ENCODE measurements at places on chromosomes 2 and 18. TPM values are rescaled to one million over a fixed set of nuclear protein-coding genes. Genes with fewer than 3 reads are reported as not detected.

GRCh38 chr2:99694331-99694730, 204.5 kb upstream of the REV1 start:
- DNase-seq: no peak

DNA sequence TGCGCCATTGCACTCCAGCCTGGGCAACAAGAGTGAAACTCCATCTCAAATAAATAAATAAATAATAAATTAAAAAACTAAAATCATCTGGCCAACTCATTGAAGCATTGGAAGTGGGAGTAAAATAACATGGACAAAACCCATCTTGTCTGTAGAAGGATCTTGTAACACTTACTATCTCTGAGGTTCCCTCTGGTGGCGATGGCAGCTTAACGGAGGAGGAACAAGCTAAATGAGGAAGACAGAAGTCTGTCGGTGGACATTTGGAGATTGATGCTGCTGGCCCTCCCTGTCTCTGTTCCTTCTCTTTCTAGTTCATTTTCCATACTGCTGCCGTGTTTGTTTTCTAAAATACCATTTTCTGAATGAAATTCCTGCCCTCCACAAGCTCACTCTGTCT, 43.4 kb downstream of the ZCCHC2 start:
- DNase-seq: no peak

DNA sequence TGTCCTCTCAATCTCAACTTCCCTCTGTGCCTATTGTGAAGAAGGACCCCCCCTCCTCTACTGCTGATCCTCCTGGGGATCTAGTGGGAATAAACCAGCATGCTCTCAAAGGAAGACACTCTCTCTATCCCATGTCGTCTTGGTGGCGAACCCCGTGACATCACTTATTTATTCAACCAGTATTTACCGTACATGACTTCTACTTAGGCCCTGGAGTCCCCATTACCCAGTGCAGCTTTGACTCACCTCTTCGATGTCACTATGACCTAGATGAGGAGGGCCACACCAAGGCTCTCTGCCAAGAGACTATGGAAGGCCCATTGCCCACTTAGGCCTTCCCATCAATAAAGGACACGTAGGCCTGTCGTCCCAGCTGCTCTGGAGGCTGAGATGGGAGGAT, 16.7 kb downstream of the ASPRV1 start:
- DNase-seq: no peak

GRCh38 chr18:36771245-36771644, 57.6 kb downstream of the TPGS2 start:
- DNase-seq: no peak

DNA sequence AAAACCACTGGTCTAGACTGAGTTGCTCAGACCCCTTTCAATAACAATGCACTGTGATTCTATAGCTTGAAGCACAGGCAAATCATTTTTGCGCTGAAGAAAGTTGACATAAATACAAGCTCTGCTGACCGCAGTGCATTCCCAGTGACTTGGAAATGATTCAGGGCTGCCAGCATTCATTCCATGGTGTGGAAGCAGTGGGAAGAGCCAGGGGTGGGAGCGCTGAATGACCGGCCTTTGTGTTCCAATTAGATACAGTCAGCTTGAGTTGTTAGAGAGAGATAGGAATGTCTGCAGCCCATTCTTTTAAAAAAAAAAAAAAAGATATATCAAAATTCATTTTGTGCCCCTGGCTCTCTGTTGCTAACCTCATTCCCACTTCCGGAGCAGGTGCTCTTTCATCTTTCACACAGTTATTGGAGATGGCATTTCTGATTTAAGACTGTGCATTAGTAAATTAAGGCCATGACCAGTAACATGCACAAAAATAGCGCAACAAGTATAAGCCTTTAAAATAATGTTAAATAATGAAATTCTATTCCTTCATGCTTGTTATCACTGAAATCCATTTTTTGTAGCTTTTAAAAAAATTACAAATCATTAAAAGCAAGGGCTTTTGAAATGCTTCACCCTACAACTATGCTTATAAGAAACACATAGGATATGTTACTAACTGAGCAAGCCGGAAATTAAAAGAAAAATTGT, 59.4 kb upstream of the CTLA4 start:
- no peak for DNase-seq

GRCh38 chr2:108535357-108535631, 1.0 kb downstream of the LIMS1 start:
- peak; percentile 29 for DNase-seq

DNA sequence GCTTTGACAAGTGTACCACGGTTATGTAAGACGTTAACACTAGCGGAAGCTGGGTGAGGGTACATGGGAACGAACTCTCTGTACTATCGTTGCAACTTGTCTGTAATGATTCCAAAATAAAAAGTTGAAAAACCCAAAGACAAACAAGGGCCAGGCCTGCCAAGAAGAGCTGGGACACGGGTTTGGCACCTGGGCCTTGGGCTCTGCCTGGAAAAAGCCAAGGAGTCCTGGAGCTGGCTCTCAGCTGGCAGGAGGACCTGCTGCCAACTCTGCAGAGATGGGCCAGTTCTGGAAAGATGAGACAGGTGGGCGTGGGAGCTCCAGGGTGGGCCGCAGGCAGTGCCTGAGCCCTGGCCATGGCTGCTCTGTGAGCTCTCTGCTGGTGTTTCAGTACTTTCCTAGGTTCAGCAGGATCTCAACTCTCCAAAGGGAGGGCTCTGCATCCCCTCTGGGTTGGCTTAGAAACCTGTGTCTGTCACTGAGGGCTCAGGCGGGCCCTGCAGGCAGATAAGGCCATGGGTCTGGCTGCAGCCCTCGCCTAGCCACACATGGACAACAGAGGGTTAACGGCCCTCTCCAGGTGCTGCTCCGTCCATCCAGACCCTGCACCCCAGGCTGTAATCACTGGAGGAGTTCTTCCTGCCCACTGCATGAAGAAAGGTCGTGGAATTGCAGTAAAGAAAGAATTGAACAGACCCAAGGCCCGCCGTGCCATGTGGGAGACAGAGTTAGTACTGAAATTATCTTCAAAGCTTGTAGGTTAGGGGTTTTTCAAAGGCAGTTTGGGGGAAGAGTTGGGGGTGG, 89.9 kb downstream of the RHOB start:
- DNase-seq: no peak

GRCh38 chr2:129464036-129464435, 515.4 kb upstream of the RAB6C start:
- DNase-seq: no peak

GRCh38 chr2:23077596-23077995, 307.4 kb upstream of the KLHL29 start:
- DNase-seq: no peak

GRCh38 chr2:161136696-161137324, 23.4 kb upstream of the TANK start:
- no peak for DNase-seq

GRCh38 chr18:63311118-63312018, 8.2 kb downstream of the BCL2 start:
- DNase-seq: no peak

GRCh38 chr2:140918426-140918825, 1212.4 kb downstream of the LRP1B start:
- DNase-seq: no peak

DNA sequence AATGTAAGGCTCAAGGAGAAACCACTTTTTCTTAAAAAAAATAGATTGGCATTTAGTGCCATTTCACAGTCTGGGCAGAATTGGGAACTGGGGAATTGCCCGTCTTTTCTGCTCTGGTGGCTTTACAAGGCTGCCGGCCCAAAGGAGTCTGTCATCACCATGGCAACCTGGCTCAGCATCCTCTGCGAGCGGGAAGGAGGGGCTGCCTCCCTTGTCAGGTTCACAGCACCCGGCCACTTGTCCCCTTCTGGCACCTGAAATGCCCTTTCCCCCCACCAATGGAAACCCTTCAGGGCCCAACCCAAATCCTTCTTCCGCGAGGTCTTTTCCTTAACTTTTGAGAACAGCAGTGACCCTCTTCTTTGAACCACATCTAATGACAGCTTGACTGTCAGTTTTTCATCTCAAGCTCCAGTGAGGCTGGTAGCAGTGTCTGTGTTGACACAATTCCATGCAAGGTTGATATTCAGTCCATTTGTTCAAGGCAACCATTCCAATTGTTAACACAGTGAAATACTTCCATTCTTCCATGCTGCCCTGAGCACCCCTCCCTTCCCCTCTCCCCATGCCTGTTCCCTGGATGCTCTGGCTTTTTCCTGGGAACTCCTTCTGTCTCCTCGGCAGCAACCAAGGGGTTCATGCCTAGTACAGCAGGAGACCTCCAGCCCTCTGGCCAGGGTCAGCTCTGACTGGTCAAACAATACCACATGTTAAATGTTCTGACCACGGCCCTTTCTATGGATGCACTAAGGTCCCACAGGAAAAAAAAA, 79.6 kb downstream of the DNER start:
- no peak for DNase-seq

DNA sequence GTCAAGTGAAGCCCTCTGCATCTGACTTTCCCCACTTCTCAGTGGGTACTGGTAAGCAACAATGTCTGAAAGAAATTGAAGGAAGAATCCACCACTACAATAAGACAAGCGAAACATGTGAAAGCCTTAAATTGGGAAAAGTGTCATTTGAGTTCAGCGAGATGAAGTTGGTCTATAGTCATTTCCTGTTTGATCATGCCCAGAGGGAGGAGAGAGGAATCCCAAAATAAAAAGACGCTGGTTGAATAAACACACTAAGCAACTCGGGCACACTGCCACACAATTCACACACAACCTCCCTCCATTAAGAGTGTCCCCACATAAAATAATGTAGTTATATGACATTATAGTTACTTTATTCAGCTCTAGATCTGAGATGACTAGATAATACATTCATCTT, 166.1 kb downstream of the CBLN2 start:
- DNase-seq: no peak

DNA sequence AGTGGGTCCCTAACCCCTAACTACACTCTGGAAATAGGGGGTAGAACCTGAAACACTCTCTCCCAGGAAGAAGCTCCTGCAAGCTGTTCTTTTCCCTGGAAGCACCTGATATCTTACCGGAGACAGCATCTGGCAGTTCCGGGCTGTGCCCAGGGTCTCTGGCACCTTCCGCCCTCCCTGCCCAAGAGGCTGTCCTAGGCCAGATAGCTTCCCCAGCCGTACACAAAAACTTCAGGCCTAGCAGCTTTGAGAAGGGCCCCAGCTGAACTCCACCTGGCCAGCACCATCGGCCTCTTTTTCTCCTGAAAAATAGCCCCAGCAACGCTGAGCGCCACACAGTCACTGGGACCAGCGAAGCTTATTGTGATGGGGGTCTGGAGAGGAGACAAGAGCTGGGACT, 9.7 kb downstream of the OSR1 start:
- no peak for DNase-seq

- DNase-seq: no peak
These were observed 63.5 kb downstream of the PTPN2 start for GRCh38 chr18:12820506-12820905.

GRCh38 chr2:230408244-230408842, 7.7 kb upstream of the SP100 start:
- DNase-seq: no peak

GRCh38 chr2:237333748-237334147, 80.2 kb downstream of the COL6A3 start:
- DNase-seq: no peak

GRCh38 chr2:13006829-13007717, 290.3 kb downstream of the TRIB2 start:
- DNase-seq: peak; percentile 82

- DNase-seq: no peak
These were observed 27.3 kb downstream of the LPIN2 start for GRCh38 chr18:2985628-2986027.

DNA sequence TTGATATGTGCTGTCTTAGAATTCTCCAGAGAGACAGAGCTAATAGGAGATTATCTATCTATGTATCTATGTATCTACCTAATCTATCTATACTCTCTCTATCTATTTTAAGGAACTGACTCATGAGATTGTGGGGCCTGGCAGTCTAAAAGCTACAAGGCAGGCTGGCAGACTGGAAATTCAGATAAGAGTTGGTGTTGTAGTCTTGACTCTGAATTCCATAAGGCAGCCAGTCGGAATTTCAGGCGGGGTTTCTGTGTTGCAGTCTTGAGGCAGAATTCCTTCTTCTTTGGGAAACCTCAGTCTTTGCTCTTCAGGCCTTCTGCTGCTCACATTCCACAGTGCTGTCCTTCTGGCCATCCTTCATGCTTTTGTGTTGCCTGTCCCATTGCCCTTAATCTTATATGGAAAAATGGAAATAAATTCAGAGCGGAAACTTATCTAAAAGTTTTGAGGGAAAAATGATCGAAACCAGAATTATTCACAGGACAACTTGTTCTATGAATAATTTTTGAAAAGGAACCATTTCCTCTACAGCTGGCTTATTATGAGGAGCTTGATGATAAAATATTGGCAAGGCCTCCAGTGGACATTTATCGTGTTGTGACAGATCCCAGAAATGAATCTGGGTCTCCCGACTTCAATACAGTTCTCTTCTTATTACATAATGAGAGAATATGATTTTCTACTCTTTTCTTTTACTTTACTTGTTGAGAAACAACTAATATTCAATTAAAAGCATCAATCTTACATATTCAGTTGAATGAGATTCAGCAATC, 10.8 kb downstream of the IL1RL1 start:
- no peak for DNase-seq

DNA sequence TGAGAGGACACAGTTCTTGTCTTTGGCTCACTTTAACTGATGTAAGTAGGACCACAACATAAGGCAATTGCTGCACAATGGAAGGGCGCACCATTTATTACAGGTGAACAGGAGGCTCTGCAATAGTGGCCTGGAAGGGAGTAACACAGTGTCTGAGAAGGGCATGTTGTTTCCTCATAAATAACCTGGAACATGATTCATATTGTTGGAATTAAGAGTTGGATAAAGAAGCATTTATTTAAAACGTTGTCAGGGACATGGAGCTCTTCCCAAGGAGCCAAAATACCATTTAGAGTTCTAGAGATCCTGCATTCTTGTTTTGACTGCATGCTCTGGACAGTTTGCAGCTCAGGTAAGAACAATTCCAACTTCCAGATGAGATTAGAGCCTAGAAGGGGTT, 110.4 kb downstream of the PLCL1 start:
- no peak for DNase-seq

GRCh38 chr2:216787851-216788540, 71.9 kb downstream of the TNP1 start:
- DNase-seq: no peak

GATA6 gene
- 7.2 TPM for polyA plus RNA-seq

CCDC138 gene
- 19.2 TPM for polyA plus RNA-seq

RGPD3 gene
- polyA plus RNA-seq: 0.34 TPM

DYNAP gene
- not detected for polyA plus RNA-seq

FEV gene
- polyA plus RNA-seq: not detected
